ENCODE measurements at places on chromosomes 1 and 21.

- DNase-seq = no peak
These were observed 31.4 kb downstream of the VASH2 start for GRCh38 chr1:212981571-212982328.

GRCh38 chr21:41377715-41378114 is 15.9 kb downstream of the MX2 start:
- DNase-seq = no peak

DNA sequence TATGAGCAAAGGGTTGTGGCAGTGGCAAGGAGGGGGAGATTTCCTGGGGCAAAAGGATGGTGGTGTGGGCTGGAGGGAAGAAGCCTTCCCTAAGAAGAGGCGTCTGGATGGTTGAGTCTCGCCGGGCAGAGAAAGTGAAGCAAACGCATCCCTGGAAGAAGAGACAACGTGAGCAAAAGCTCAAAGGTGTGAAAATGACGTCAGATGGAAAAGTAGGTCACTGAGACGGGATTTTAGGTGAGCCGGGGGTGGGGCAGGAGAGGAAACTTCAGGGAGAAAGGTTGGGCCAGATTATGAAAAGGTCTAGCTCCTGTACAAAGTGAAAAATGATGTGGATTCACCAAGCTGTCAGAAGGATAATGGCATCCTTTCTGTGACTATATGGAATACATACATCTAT is 95.3 kb upstream of the KCNE2 start:
- DNase-seq = no peak

- DNase-seq = no peak
These were observed 14.9 kb downstream of the OLFML2B start for GRCh38 chr1:162008799-162009198.

GRCh38 chr1:28540651-28541050 is 12.2 kb upstream of the TRNAU1AP start:
- DNase-seq = no peak

GRCh38 chr1:8604041-8604945 is 213.1 kb downstream of the RERE start:
- DNase-seq = no peak

DNA sequence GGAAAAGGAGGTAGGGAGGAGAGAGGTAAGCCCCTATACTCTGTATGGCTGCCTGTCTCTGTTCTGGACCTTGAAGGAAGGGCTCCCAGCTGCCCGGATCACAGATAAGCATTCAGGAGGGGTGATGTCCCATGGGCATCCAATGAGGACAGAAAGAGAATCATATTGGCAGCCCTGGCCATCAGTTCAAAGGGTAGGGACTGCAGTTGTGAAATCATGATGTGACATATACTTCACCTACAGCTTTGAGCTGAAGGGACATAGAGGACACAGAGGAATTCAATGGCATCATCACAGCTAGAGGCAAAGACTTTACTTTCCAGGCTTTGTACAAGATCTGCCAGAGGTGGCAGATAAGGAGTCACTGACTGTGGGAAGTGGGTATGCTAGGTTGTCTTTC is 21.6 kb downstream of the DDX20 start:
- no peak for DNase-seq

- DNase-seq = peak; percentile 96
These were observed at the start of gene CGN for GRCh38 chr1:151510957-151511635. CGN (plus strand) TSS chr1:151511387; CDS start chr1:151518520, 7,133 bp downstream.

DNA sequence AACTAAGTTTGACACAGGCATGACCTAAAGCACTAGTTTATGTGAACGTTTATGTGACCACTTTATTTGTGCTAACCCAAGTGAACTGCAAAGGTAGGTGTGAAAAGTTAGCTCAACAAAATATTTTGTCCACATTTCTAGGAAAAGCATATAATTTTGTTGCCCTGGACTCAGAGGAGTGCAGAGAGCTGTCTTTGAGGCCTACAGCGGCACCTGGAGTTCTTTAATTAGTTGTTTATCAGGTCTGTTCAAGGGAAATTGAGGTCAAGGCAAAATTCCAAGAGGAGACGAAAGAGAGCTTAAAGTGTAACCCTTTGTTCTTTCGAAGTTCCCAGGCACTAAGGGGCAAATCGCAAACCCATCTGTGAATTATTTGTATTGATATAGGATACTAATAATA is 1.3 kb downstream of the GIPC2 start:
- DNase-seq = peak; percentile 71
